ENCODE measurements at places on chromosomes 1 and 21. TPM values are rescaled to one million over a fixed set of nuclear protein-coding genes. Genes with fewer than 3 reads are reported as not detected.

DNA sequence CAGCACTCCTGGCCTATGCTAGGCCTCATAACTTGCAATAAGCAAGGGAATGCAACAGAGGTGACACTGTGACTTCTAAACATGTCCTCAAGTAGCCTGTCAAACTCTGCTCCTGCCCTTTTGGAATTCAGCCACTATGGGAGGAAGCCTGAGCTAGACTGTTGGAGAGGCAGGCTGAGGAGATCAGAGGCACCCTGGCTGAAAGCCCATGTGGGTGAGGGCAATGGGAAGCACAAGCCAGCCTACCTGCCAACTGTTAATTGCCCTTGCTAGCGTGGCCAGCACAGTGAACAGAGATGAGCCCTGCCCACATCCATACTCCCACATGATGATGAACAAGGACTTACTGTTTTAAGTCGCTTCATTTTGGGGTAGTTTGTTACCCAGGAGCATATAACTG lies 17.7 kb downstream of the GNB1 start:
- no peak for DNase-seq

DNA sequence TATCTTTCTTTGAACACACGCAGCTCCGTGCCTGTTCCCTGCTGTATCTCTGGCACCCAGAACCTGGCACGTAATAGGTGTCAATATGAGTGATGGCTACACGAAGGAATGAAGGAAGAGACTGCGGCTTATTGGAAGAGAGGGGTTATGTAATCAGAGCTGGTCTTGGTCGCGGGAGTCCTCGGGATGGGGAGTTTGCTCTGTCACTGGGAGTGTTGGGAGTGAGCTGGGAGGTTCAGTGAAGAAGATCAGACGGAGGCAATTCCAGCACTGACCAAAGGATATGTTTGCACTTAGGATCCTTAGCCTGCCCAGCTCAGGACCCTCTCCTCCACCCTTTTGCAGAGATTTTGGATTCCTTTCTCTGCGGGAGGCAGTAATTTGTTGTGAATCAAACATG lies 709.1 kb downstream of the PTPRU start:
- DNase-seq = no peak

GRCh38 chr1:54018635-54019034 lies 649 bp upstream of the LDLRAD1 start:
- no peak for DNase-seq

GRCh38 chr21:43893536-43894205 lies 28.6 kb downstream of the AGPAT3 start:
- no peak for DNase-seq

DNA sequence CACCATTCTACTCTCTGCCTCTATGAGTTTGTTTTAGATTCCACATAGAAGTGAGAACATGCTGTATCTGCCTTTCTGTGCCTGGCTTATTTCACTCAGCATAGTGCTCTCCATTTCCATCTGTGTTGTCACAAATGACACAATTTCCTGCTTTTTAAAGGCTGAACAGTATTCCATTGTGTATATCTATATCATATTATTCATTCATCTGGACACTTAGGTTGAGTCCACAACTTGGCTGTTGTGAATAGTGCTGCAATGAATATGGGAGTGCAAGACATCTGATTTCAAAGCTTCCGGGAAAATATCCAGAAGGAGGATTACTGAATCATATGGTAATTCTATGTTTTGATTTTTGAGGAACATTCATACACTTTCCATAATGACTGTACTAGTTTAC lies 20.1 kb upstream of the DONSON start:
- no peak for DNase-seq

GRCh38 chr1:174276087-174276486 lies 116.8 kb downstream of the RABGAP1L start:
- DNase-seq = no peak

DNA sequence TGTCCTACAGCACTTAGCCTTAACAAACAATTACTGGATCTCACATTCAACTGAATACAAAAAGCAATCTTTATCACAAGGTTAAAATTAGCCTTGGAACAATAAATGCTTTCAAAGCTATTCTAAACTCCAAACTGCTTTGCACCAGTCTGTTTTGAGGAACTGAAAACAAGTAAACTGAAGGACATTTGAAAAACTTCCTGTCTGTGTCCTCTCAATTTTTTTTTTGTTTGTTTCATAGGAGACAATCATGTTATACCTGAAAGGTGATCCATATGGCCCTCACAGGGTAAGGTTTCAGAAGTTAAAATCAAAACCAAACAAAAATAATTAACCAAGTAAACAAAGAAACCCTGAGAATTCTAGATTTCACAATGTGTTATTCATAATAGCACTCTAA lies 459.1 kb downstream of the DPYD start:
- no peak for DNase-seq

DNA sequence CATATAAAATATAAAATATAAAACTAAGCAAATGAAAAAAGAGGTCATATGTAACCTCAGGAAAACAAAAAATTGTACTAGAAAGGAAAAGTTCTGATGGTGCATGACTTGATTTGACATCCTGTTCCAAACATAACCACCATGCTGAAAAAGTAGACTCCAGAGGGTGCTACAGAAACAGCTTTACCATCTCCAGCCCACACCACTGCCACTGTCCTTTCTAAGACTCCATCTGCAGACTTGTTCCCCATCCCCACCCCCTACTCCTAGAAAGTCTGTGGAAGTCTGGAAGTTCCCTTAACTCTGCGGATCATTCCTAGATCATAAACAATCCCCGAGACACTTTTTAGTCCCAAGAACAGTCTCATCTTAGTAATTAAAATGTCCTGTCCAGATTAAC lies 20.5 kb downstream of the GLIS1 start:
- DNase-seq = no peak

DNA sequence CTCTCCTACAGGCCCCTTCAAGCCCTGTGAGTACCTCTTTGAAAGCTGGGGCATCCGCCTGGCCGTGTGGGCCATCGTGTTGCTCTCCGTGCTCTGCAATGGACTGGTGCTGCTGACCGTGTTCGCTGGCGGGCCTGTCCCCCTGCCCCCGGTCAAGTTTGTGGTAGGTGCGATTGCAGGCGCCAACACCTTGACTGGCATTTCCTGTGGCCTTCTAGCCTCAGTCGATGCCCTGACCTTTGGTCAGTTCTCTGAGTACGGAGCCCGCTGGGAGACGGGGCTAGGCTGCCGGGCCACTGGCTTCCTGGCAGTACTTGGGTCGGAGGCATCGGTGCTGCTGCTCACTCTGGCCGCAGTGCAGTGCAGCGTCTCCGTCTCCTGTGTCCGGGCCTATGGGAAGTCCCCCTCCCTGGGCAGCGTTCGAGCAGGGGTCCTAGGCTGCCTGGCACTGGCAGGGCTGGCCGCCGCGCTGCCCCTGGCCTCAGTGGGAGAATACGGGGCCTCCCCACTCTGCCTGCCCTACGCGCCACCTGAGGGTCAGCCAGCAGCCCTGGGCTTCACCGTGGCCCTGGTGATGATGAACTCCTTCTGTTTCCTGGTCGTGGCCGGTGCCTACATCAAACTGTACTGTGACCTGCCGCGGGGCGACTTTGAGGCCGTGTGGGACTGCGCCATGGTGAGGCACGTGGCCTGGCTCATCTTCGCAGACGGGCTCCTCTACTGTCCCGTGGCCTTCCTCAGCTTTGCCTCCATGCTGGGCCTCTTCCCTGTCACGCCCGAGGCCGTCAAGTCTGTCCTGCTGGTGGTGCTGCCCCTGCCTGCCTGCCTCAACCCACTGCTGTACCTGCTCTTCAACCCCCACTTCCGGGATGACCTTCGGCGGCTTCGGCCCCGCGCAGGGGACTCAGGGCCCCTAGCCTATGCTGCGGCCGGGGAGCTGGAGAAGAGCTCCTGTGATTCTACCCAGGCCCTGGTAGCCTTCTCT lies 23.5 kb downstream of the UBE2T start:
- DNase-seq = no peak

- no peak for DNase-seq
These were observed 28.8 kb downstream of the SAMD13 start for GRCh38 chr1:84330125-84330984.

DNA sequence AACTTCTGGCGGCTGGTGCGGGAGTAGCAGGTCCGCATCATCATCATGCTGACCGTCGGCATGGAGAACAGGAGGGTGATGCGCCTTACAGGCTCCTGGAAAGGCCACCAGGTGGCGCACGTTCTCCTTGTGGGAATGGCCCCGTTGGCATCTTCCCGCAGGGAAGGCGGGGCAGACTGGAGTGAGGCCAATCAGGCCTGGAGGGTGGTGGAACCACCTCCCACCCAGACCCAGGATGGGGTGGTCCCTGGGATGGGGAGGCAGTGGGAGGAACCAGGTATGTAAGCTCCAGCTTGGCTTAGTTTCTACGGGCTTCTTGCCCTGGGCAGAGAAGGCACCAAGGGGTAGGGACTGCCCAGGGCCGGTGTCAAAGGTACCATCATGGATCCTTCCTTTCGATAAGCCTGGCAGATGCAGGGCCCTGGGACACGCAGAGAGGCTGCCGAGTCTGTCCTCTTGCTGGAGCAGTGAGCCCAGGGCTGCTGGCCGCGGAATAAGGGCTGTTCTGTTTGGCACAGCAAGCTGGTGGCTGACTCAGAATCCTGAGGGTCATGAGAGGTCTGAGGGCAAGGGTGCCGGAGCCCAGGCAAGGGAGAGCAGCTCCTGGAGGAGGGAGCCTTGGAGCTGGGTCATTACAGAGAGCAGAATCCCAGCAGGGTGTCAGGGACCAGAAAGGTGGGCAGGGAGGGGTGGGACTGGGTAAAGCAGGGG lies 8.7 kb upstream of the LGR6 start:
- peak; percentile 96 for DNase-seq

DNA sequence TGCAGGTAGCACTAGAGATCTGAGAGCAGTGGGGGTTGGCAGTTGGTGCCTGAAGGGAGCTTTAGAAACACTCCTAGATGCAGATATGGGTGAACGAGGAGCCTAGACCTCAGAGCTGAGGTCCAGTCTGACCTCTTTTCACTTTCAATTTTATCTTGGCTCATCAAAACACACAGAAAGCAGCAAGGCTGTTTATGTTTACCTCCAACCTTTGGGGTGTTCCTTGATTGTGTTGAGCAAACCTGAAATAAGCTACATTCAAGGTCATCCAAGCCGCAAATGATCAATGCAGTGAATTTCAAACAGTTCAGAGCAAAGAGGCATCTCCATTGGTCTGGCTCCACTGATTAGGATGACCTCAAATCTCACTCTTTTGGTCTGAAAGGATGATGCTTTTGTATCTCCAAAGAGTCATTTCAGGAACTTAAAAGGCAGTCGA lies 1.3 kb downstream of the LY9 start:
- DNase-seq = no peak

GRCh38 chr1:219081943-219082925 lies 91.4 kb upstream of the LYPLAL1 start:
- DNase-seq = no peak

PLPPR4 gene
- total RNA-seq = 0.46 TPM

PRDM15 gene
- 10.4 TPM for total RNA-seq

LMOD1 gene
- 0.37 TPM for total RNA-seq

MX2 gene
- 3.3 TPM for total RNA-seq

ZNF593OS gene
- total RNA-seq = 2.1 TPM

NR5A2 gene
- total RNA-seq = not detected

PTCH2 gene
- total RNA-seq = 0.09 TPM

TTC34 gene
- 0.09 TPM for total RNA-seq

All from neural progenitor cell (in vitro differentiated cells).